Upper lobe of right lung (tissue), 1 donor: ENCODE measurements at places on chromosomes 16 and 17. TPM values are rescaled to one million over a fixed set of nuclear protein-coding genes. Genes with fewer than 3 reads are reported as not detected.
A peak's percentile ranks its signal among the peaks of the same experiment; 100 is the strongest.

Gene HP
- total RNA-seq = 94.2 TPM

Gene SMIM36
- total RNA-seq = not detected

- DNase-seq = peak; percentile 7
Measured at GRCh38 chr17:48760411-48760810, 31.9 kb upstream of the HOXB13 start.

- peak; percentile 75 for DNase-seq
Measured at GRCh38 chr17:35801583-35802224, 6.3 kb upstream of the MMP28 start.

Gene BPTF
- total RNA-seq = 91.8 TPM

DNA sequence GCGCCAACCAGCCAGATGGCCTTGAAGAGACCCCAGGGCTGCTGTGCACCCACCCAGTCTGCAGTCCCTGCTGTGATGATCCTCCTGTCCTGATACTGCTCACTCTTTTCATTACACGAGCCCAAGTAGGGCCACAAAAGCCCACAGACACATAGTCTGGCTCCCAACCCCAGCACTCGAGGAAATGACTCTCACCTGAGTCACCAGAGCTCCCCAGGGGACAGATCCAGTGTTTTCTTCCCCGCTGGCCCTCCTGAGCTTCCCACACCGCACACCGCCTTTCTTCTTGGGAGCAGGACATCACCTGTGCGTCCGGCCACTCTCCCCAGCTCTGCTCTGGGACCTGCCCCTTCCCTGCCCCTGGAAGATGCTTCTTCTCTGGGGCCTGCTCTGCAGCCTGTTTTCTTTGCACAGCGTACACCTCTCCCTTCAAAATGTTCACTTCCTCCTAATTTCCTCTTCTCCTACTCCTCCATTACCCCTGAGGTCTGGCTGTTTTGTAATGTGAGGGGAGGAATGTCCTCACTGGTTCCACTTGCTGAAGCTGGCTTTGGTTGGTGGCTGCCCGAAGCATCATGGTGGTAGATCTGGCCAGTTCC lies 2.0 kb upstream of the SCN4A start:
- DNase-seq = no peak

DNA sequence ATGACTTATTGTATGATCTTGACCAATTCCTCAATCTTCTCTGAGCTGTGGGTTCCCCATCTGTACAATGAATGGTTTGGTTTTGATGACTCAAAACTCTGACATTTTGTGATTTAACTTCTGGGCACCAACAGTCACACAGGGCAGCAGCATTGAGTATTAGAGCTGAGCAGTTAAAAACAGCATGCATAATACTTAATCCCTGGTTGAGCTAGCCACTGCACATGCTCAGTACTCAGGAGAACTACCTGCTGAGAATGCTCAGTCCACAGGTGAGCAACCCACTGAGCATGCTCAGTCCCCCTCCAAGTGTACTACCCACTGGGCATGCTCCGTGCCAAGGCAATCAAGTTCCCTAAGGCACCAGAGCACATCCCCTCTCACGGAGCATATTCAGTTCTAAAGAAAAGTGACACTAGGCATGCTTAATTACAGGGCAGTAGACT lies 68.7 kb downstream of the AIPL1 start:
- no peak for DNase-seq

Gene MPO
- total RNA-seq = 0.35 TPM

Gene KRTAP2-3
- total RNA-seq = not detected

Gene NHLRC4
- total RNA-seq = 0.98 TPM

Gene PNPO
- total RNA-seq = 29.4 TPM

- DNase-seq = no peak
Measured at GRCh38 chr17:21036361-21036881, 6.4 kb downstream of the USP22 start.

GRCh38 chr16:52466994-52467393 lies 79.9 kb downstream of the TOX3 start:
- no peak for DNase-seq

DNA sequence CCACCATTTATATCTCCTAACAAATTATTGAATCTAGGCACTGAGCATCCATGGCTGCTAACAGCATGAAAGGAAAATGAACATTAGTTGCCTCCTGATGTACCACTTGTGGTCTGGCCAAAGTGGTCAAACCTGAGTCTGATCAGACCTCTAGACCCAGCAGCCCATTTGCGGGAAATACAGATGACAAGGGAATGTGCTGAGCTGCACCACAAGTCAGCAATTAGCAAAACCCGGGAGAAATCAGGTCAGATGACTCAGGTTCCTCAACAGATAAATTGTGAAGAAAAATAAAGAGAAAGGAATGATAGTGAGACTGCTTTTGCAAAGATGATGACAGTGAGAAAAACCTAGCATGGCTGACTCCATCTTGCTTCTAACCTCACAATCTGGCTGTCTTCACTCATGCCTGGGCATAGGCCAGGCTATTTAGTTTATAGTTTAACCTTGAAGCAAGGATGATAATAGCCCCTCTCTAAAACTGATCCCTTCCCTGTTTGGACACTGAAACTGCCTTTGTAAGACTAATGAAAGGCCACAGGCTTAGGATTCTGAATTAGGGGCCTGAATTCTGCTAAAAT lies 142.7 kb upstream of the ASIC2 start:
- no peak for DNase-seq

- no peak for DNase-seq
Measured at GRCh38 chr16:50659806-50660205, 21.3 kb downstream of the SNX20 start.

DNA sequence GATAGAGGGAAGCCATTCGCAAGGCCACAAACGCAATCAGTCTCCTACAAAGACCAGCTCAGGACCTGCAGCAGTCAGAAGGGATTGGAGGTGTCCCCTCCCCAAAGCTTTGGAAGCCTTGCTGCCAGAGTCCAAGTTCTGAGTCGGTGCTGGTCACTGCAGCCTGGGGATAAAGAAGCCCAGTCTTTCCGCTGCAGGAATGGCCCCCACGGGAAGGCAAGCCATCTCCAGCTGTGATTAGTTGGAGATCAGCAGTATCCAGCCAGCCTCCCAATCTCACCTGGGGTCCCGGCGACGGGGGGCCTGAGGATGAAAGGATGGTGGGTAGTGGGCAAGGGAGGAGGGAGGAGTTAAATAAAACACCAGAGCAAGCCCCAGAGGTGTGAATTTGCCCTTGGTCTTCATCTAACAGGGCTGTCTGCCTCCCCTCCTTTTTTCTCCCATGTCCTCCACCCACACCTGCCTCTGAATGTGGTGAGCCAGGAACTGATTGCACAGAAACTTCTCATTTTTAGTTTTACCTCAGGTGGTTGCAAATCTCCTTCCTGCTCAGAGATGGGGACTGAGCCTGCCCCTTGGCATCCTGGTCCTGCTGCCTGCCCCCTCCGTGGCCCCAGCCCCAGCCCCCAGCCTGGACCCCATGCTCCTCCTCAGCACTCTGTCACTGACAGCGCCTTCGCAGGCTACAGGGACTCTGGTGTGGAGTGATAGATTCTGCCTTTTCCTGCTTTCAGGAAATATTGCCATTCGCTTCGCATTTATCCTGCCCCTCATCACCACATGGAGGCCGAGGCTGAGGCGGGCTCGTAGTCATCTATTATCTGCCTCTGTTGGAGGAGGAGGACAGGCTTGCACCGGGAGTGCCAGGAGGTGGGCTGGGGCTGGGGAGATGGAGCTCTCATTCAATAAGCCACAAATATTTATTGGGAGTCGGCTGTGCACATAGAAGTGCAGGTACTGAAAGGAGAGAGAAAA lies 262.9 kb upstream of the SDK2 start:
- no peak for DNase-seq

DNA sequence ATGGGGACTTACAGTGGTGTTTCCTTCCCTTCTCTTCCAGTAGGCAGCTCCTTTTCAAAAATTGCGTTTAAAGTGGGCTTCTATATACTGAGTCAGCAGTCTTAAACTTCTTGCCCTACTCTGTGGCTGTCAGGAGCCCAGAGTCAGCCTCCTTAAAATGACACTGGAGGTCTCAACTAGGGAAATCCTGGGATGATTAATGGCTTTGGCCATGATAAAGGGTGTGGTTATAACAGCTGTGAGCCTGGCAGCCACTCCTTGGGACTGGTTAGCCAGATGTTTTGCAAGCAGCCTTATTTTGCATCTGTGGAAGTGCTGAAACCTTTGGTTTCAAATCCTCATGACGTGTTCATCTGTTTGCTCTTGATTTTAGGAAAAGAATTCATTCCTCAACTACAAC lies 25.0 kb downstream of the TAC4 start:
- no peak for DNase-seq

GRCh38 chr17:82020572-82021106 lies 2.0 kb downstream of the CENPX start:
- DNase-seq = no peak

- DNase-seq = peak; percentile 77
Measured at GRCh38 chr17:3917391-3917931, 1.2 kb upstream of the P2RX1 start.

Gene CACNG1
- total RNA-seq = not detected

- DNase-seq = no peak
Measured at GRCh38 chr17:48584223-48584741, 5.8 kb downstream of the HOXB3 start.

DNA sequence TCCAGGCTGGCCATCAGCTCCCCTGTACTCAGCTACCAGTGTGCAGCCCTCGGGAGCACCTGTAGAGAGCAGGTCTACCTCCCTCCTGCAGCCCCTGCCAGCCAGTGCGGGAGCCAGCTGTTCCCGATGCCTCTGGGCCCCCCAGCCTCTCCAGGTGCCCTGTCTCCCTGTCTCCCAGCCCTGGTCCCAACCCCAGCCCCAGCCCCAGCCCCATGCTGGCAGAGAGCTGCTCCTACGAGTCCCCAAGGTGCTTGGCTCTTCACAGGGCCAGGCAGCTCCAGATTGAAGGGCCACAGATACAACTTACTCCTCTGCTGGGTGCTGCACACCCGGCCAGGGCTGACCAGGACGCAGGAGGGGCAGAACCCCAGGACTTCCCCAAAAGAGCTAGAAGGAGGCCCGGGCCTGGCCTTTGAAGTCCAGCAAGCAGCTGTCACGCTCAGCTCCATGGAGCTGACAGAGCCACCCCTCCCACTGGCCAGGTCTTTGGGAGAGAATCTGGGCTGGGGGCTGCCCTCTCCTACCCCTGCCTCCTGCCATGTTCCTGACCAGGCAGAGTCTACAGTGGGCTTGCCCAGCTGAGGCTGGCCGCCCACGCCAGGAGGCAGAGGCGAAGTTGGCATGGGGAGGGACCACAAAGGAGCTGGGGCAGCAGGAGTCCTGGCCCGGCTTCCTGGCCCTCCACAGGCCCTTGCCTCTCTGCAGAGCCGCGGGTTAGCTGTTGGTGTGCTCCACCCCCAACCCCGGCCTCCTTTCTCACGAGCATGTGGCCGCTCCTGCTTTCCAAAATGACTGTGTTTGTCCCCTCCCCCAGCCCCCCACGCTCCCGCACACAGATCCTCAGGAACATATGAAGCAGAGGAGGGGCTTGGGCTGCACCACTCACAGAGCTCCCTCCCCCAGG lies 9.5 kb upstream of the ADAM11 start:
- no peak for DNase-seq

Gene OTOP2
- total RNA-seq = not detected

DNA sequence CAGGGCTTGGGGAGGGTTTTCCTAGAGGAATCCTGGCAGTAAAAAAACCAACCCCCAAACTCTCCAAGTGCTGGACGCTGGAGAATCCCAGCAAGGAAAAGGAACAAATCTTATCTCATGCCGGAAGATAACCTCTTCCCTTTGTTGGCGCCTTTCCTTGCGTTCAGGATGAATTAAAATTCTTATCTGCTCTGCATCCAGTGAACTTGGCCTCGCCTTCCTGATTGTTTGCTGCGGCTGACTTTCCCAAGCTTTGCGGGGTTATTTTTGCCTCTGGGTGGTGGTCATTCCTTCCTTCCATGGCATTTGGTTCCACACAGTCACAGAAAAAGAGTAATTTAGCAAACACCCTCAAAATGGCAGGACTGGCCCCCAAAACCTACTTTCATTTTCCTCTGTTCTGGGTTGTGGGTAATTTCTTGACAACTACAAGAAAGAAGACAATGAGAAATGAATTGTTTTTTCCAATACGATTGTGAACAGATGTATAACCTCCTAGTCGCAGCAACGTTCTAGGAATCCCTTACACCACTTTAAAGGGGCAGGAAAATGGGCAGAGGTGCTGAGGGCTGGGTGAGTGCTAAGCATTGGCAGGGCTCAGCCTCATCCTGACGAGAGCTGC lies 77.8 kb downstream of the MRC2 start:
- DNase-seq = no peak

- DNase-seq = no peak
Measured at GRCh38 chr17:45397796-45398195, 34.9 kb downstream of the ARHGAP27 start.

DNA sequence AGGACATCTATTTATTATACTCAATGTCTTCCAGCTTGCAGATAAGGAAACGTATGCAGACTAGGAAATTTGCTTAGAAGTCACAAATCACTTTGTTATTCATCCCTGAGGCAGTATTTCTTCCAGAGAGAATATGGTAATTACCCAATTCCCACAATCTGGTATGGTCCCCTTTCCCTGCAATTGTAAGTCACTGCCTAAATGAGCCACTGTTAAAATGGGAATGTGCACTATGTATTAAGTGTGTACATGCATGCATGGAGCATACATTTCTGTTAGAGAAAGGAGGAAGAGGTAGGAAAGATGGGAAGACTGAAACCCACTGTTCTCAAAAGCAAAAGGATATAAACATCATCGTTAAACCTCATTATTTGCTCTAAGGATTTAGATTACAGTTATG lies 10.0 kb downstream of the NUFIP2 start:
- no peak for DNase-seq

Gene CLEC3A
- total RNA-seq = not detected
